HuH-7 (cell line): ENCODE measurements at places on chromosomes 2 and 18.
A peak's percentile ranks its signal among the peaks of the same experiment; 100 is the strongest.

DNA sequence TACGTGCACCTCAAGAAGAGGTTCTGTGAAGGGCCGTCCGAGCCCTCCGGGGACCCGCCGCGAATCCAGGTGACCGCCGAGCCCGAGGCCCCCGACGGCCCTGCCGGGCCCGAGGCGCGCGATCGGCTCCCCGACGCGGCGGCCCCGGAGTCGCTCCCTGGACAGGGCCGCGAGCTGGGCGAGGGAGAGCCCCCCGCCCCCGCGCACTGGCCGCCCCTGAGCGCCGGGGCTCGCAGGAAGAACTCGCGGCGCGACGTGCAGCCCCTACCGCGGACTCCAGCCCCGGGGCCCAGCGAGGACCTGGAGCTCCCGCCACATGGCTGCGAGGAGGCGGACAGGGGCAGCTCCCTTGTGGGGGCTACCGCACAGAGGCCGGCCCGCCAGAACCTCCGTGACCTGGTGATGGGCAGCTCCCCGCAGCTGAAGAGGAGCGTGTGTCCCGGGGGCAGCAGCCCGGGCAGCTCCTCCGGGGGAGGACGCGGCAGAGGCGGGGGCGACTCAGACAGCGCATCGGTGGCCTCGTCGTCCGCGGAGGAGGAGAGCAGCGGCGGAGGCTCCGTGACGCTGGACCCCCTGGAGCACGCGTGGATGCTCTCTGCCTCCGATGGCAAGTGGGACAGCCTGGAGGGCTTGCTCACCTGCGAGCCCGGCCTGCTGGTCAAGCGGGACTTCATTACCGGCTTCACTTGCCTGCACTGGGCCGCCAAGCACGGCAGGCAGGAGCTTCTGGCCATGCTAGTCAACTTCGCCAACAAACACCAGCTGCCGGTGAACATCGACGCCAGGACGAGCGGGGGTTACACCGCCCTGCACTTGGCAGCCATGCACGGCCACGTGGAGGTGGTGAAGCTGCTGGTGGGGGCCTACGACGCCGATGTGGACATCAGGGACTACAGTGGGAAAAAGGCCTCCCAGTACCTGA, 812 bp downstream of the SOWAHC start:
- DNase-seq, result peak; percentile 25

DNA sequence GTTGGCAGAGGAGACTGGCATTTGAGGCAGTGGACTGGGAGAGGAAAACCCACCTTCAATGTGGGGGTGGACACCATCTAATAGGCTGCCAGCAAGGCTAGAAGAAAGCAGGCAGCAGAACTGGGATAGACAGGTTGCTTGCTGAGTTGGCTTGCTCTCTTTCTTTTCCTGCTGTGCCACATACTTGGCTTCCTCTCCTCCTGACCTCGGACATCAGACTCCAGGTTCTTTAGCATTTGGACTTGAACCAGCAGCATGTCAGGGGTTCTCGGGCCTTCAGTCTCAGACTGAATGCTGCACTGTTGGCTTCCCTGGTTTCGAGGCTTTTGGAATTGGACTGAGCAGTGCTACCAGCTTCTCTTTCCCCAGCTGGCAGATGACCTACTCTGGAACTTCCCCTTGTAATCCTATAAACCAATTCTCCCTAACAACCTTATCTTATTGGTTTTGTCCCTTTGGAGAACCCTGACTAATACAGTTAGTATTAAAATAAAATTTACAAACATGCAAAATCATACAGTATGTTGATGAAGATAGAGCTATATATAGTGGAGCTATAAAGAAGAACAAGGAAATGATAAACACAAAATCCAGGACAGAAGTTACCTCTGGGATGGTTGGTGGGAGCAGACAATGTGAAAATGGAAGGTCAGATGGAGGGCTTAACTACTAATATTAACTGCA, 15.9 kb downstream of the DSEL start:
- no peak for DNase-seq

DNA sequence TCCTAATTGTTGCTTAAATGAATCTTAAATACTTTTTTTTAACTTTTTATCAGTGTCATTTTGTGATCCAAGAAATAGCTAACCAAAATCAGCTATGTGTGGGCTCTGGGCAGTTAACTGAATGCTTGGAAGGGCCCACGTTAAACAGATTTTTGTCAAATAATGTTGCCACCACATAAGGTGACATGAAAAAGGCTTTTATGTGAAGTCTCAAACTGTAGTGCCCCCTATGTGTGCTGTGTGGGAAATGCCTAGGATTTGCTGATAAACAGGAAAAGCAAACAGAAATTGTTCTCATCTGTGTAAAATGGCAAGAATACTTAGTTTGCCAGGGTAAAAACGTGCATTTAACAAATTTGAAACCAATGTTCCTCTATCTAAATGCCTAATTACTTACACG, 242.2 kb downstream of the ZNF516 start:
- DNase-seq, result no peak

DNA sequence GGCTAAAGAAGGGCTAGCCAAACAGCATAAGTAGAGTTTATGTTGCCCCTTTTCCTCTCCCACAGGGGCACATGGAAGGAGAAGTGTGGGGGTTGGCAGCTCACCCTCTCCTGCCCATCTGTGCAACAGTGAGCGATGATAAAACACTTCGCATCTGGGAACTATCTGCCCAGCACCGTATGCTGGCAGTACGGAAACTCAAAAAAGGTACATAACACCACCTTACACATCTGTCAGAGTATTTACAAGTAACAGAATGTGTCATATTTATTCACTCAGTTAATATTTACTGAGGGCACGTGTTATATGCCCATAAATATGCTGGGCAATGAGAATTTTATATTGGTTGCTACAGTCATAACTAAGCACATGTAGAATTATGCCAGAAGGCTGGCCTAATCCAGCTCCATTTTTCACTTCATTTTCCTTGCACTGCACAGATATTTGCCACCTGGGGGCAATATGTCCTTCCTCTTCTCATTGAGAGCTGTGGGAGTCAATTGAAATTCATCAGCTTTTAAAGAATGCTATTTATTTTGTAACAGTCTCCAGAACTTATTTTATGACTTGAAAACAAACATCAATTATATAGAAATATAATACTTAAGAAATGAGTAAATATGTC, 150.6 kb downstream of the RTN4 start:
- DNase-seq, result peak; percentile 51

- no peak for DNase-seq
Observed at GRCh38 chr2:42296226-42296625, 64.8 kb downstream of the COX7A2L start.

DNA sequence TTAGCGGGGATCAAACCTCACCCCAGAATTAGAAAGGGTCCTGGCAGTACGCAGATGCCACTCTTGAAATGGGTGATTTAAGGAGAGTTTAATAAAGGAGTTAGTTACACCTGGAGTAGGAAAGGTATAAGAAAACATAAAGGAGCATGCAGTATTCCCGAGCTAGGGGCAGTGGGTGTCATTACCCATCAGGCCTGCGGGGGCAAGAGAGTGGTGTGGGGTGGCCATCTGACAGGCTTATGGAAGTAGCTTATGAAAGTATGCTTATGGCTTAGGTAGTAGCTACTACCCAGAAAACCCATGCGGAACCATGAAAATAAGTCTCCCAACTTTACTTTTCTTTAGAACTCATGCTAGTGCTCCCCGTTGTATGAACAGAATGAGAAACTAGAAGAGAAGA, 568.9 kb upstream of the ACVR2A start:
- peak; percentile 29 for DNase-seq

DNA sequence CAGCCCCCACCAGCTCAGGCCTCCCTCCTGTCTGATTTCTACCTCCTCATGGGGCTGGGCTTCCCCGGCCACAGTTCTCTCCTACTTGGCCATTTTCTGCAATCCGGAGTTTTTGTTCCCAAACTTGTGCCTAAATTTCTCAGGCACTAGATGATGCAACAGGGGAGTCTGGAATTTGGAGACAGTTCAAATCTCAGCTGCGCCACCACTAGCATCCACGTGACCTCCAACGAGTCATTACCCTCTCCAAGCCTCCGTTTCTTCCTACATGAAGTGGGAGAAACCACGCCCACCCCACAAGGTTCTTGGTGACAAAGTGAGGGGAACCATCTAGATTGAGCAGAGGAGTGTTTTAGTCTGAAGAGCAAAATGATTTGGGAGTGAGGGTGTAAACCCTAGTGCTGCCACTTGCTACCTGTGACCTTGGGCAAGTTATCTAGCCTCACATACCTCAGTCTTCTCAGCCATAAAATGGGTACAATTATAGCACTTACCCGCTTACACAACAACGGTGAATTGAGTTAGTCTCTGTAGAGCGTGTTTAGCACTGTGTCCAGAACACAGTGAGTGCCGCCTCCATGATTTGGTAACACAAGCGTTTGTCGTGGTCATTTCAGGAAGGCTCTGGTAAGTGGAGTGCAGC, 61.4 kb upstream of the ASAP2 start:
- no peak for DNase-seq

DNA sequence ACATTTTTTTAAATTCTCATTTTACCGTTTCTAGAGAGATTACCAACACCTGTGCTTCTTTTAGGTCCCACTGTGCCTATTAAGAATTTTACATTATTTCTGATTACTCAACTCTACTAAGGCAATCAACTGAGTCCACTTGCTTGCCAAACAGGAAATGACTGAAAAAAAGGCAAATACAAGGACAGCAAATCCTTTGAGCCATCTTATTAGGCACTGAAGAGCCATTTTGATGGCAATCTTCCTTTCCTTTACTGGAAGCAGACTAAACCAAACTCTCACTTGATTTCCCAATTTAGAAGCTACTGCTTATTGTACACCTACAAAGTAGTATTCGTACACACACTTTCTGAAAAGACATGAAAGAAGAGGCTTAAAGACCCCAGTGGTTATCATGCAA, 121.4 kb upstream of the COL3A1 start:
- DNase-seq, result no peak

DNA sequence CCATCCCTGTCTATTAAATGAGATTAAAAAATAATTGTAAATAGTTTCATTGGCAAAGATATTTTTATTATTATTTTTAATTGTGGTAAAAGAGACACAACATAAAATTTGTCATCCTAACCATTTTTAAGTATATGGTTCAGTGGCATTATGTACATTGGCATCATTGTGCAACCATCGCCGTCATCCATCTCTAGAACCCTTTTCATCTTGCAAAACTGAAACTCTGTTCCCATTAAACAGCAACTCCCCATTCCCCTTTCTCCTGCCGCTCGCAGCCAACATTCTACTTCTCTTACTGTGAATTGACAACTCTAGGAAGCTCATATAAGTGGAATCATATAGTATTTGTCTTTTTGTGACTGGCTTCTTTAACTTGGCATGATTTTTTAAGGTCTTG, 25.3 kb downstream of the LAMA3 start:
- DNase-seq, result no peak

GRCh38 chr18:48896875-48897511, 53.8 kb downstream of the SMAD7 start:
- peak; percentile 44 for DNase-seq

DNA sequence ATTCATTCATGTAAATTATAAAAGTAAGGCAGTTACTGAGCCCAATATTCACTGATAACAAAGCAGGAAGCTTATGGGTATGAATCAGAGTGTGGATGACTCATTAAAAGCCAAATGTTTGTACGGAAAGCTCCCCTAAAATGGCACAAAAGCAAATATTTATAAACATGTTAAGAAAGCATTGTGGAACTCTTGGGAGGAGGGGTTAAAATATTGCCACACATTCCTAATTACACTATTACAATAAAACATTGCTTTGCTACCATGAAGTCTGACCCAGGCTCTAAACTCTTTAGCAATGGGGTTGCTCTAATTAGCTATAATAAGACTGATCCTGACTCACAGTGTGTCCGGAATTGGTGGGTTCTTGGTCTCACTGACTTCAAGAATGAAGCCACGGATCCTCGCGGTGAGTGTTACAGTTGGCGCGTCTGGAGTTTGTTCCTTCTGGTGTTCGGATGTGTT, 110.9 kb downstream of the NAB1 start:
- DNase-seq, result no peak

DNA sequence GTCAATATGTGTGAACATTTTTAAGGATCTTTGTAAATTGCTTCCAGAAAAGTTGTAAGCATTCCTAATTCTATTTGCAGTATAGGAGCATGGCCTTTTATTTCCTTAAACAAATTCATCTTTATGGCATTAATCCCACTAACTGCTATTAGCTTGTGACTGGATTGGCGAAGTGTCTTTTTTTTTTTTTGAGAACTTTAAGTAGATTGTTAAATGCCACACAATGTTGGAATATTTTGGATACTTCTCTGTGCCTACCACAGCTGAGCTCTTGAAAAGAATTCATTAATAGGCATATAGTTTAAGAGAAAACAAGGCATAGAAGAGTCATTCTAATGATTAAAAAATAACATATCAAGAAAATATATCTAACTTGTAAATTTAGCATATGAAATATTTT, 129.7 kb downstream of the LAMA3 start:
- no peak for DNase-seq

DNA sequence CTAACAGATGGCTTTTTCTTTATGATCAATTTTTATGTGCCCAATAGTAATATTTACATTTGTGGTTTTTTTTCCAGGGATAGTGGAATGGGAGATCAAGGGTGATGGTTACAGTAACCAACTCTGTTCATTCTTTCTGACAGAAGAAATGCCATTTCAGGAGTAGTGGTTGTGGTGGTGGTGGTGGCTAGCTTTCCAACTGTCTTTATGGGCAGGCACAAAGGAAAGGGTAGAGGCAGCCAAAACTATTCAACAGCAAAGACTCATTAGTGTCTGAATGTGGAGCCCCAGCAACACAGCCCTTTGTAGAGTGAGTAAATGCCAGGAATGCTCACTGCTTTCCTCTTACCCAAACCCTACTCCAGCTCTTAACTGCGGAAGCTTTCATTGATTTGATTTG, 227.7 kb downstream of the RND3 start:
- DNase-seq, result no peak

DNA sequence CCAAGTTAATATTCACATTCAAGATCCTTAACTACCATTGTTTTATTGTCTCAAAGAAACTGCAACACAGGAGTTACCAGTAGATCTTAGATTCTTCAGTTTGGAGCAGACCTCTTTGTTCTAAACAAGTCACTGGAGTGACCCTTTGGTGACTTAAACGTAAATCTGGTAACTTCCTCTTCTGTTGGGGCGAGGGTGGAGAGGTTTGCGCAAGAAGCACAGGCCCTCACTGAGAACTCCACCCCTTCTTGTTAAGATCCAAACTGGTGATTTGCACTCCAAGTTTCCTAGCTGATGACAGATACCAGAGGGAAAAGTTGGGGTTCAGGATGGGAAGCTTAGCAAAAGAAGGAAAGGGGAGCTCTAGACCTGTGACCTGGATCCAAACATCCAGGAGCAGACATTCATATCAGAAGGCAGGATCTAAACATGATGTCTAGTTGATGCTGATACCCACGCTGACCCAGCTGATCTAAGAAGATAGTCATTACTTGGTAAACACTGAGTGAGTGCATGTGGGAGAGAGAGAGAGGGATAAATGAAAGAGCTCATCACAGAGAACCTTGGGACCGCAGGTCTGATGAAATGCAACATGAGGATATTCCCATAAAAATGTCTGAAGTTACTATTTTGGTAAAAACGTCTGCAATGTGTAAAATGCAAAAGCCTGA, 256.0 kb downstream of the CDH20 start:
- DNase-seq, result no peak

DNA sequence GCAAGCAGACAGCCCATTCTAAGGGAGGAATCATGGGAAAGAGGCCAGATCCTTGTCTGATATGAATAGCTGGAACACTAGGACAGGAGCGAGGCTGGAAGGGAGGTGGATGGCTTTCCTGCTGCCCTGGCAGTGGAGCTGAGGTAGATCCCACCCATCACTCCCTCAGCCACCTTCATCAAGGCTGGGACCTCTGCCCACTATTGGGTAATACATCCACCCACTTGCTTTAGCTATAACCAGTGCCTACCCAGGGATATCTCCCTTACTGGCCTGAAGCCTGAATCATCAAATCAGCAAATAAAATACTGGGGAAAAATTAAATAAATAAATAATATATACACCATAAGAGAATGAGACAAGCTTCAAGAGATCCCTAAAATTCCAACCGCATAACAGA, 183.2 kb upstream of the KYNU start:
- DNase-seq, result no peak
